ENCODE measurements at places on chromosomes 2 and 18.

GRCh38 chr2:234249873-234250272 is 199.4 kb downstream of the SPP2 start:
- DNase-seq: no peak

DNA sequence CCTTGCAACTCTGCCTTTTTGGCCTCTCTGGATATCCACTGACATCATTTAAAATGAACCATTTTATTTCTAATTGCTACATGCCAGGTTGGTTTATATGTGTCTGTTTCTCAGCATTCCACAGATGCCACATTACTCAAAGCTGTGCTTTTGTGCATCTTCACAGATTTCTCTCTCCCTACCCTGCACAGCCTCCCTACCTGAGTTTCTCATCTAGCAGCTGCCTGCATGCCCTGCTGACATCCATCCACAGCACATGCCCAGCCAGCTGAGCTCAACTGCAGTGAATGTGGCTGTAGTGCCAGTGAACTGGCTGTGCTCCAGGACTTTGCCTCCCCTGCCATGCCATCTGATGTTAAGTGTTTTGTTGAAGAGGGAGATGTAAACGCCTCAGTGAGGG is 44.5 kb downstream of the PKP4 start:
- peak; percentile 85 for DNase-seq

DNA sequence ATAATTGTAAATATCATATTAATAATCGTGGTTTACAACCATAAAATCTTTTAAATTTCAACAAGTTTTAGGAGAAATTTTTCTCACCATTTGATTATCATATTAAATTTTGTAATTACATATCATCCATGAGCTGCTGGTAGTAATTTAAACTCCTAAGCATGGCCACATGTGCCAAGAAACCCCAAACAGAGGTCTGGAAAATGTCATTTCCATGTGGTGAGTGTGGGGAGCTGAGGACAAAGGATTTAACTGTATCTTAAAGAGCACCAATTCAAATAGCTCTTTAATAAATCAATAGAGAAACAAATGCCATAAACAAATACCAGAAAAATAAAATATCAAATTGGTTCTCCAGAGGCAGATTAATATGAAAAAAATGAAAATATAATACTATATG is 26.3 kb downstream of the PSME4 start:
- DNase-seq: no peak

DNA sequence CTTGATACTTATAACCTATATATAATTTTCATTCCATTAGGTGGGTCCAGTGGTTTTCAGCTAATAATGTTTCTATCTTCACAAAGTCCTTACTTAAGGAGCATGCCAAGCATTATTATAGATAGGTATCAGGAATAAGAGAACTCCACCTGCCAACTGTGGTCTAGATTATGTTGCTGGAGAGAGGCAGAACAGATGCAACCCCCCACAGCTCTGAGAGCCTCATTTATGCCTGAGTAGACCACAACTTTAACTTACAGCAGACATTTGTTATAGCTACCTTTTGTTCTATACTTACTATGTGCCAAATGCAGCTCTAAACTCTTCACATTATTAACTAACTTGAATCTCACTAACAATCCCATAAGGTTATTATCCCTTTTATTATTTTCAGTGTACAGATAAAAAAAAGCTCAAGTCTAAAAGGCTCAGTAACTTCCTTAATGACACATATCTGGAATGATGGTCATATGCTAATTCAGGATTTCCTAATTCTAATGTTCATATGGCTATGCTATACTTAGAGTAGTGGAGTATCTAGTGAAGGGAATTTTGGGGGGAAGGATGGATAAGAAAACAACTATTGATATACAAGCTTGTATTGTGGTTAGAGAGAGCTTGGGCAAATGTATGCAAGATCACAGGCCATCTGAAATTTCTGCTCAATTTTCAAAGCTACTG is 119.1 kb upstream of the RND3 start:
- DNase-seq: peak; percentile 74

DNA sequence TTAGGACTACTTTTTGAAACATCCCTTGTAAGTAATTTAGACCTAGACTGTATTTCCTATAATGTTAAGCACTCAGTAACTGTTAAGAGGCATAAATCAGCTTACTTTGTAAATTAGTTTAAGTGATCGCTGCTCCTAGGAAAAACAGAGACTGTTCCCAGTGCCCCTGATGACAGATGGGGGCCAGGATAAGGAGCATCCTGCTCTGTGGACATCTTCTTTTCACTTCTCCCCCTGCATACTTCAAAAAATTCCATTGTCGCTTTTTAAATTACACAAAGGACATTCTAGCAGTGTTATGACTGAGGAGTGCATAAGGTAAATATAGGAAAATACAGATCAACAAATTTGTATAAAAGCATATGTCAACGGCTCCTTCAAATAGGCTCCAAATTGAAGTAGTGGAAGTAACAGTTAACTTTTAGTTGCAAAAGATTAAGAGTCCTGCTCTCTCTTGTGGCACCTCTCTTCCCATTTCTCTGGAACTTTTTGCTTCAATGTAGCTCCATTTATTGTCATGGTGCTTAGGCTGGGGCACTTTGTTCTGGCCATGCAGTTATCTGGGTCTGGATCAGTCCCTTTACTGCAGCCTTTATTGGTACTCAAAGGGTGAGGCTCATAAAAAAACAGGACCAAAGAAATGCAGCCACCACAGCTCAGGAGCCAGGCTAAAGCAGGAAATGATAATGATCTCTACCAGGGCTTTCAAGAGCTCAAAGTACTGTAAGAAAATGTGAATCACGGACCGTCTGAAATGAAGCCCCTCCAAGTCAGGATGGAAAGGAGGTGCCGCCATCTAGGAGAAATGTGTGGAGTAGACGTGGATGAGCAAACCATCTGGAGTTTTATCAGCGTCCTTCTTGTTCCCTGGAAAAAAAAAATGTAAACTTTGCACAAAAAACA is 162.1 kb upstream of the ZNF516 start:
- no peak for DNase-seq

DNA sequence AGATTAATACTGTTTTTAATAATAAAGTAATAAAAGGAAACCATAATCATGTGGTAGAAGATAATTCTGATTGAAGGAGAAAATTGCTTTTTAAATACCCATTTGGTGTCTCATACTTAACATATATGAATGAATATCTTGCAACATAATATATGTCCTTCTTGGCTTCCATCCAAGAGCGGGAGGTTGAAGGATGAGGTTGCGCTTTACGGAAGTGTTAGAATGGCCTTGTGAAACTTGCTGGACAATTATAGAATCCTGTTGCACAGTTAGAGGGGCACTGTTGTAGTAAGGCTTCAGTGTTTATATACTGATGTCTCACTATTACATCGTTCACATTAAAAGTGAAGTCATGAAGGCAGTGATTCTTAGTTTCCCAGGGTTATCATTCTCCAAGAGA is 9.4 kb downstream of the INSIG2 start:
- no peak for DNase-seq

- peak; percentile 15 for DNase-seq
Observed at GRCh38 chr2:196959734-196960338, 33.3 kb upstream of the PGAP1 start.

DNA sequence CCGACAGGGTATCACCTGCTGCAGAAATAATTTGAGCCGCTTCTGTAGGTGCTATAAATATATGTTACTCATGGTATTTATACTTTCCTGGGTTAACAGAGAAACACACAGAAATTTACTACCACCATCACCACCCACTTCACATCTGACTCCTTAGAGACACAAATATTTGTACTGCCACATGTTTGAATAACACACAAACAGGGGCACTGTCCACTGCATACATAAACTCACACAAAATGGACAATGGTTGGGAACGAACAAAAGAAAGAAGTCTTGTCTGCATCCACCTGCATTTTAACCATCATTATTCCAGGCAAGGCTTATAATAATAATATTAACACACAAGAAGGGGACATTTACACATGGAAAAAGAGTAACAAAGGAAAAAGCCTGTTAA is 24.0 kb downstream of the IMMT start:
- DNase-seq: no peak

- no peak for DNase-seq
Observed at GRCh38 chr18:36812678-36813077, 16.1 kb downstream of the TPGS2 start.

DNA sequence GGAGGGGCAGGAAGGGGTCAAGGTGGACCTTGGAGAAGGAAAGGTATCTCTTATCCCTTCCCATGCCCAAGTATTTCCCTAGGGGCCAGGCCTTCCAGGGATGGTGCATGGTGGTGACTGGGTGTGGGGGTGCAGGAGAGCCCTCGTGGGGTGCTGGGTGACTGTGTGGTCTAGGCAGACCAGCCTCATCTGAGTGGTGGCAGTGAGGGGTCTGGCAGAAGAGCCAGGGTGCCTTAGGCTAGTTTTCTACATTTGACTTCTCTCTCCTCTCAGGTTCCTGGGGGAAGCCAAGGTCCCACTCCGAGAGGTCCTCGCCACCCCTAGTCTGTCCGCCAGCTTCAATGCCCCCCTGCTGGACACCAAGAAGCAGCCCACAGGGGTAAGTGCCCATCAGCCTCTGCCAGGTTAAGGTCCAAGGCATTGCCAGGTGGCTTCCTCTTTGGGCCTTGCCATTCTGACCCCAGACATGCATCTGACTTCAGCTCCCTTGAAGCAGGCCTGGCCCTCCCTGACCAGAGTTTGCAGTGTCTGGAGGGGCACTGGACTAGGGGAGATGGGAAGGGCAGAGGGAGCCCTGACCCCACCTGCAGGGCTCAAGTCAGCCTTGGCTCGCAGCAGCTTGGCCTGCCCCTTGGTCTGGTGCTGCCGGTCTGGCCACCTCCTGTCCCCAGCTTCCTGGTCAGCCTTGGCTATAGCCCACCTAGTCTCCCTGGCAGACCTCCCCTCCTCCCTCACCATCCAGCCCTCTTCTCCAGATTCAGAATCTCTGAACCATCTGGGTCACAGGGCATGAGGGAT is 49.8 kb downstream of the DYSF start:
- DNase-seq: no peak

DNA sequence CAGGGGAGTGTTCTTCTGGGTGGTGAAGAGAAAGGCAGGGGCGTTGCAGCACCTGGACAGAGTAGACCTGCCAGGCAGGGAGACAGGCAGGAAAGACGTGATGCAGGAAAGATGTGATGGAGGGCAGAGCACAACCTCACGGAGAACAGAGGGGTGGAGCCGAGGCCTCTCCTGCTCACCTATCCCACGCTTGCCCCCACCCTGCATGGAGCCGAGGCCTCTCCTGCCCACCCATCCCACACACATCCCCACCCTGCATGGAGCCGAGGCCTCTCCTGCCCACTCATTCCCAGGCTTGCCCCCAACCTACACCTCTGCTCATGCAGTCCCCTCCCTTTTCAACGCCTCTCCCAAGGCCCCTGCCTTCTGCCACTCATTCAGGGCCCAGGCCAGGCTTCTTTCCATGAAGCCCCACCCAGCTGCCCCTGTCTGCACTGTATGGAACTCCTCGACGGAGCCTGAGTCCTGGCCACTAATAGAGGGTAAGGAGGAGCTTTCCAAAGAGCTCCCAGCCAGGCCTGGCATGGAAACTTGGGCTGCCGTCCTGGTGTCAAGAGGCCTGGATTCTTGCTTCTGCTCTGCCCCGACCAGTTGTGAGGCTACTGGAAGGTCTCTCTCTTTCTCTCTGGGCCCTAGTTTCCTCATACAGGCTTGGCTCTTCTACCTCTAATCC is 32.0 kb upstream of the LOXHD1 start:
- no peak for DNase-seq

DNA sequence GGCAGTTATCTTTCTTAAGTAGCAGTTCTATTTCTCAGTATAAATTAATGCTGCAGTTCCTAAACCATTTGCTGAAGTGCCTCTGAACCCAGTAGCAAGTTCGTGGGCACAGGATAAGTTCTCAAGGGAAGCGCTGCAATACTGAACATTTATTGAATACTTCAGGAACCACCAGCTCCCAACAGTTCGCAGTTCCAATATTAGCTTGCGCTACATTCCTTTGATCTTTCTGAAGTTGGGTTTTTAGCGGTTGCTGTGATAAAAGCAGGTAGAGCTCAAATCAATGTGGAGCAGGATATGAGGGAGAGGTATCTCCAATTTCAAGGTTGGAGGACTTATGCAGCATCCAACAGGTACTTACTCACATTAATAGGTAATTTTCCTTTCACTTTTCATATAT is 33.7 kb downstream of the PDCL3 start:
- DNase-seq: no peak

GRCh38 chr2:109349503-109350465 is 220.8 kb downstream of the SH3RF3 start:
- no peak for DNase-seq

GRCh38 chr18:24672165-24672941 is 211.9 kb downstream of the HRH4 start:
- peak; percentile 45 for DNase-seq
